T1000 (cell line): ENCODE measurements at places on chromosomes 7 and 10.

DNA sequence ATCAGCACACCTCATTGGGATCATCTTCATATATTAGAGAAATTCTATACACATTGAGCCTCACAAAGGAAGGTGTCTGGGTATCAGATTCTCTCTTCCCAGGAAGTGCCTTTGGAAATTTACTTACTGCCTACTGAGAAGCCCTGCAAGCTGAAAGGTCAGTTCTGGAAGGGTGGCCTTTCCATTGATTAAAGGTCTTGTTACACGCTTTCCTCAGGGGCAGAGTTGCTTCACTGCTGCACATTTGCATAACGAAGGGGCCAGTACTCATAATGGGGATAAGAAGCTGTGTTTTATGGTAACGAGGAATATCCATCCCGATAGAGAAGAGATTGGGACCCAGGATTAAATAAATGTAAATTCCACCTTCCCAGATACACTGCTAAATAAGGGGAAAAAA is 19.4 kb upstream of the IL15RA start:
- no peak for DNase-seq

- no peak for DNase-seq
Measured at GRCh38 chr10:34102893-34103506, 712.1 kb downstream of the PARD3 start.

- no peak for DNase-seq
Measured at GRCh38 chr7:131501422-131501821, 55.0 kb downstream of the PODXL start.

DNA sequence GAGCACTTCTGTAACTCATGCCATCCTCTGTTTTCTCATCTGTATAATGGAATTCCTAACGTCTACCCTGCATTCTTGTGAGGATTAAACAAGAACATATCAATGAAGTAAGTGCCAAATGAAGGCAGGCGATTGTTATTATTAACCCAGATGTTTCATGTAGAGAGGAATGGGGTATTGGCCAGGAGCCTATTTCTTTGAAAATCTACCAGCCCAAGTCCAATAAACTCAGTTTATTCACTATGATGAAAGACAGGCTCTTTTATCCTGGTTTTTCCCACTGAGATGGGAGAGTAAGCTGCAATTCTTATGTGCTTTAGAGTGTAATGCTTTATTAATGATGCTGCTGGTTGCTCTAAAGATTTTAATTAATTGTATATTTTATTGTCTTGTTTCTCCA is 9.6 kb downstream of the CTTNBP2 start:
- DNase-seq = no peak

DNA sequence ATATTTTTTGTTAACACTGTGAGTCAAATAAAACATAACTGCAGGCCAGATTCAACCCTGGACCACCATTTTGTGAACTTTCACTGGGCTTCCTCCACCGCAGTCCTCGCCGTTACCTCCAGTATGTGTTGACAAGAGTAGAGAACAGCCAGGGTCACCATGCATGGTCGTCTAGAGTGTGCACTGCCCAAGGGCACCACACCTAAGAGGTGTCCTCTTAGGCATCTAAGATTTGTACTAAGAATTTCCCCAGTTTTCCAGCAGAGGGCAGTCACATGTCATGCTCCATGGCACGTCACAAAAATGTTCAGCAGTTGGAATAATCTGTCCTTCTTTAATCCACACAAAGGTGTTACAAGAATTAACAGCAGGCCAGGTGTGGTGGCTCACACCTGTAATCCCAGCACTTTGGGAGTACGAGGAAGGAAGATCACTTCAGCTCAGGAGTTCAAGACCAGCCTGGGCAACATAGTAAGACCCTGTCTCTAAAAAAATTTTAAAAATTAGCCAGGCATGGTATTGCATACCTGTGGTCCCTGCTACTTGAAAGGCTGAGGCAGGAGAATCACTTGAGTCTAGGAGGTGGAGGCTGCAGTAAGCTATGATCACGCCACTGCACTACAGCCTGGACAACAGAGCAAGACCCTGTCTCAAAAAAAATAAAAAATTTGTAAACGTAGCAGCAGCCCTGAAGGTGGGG is 71.2 kb upstream of the FOXK1 start:
- peak; percentile 9 for DNase-seq

GRCh38 chr7:140062118-140062527 is 628 bp downstream of the PARP12 start:
- no peak for DNase-seq
